ENCODE measurements at places on chromosomes 5 and 9.

GRCh38 chr9:116951588-116952435 lies 264.7 kb downstream of the TRIM32 start:
- no peak for DNase-seq

- DNase-seq = no peak
Measured at GRCh38 chr9:112059145-112059965, 115.7 kb downstream of the SUSD1 start.

GRCh38 chr5:55934115-55934613 lies 60.6 kb downstream of the IL6ST start:
- no peak for DNase-seq

- DNase-seq = no peak
Measured at GRCh38 chr5:74073257-74073656, 447.3 kb downstream of the ARHGEF28 start.

- DNase-seq = no peak
Measured at GRCh38 chr9:133953976-133954709, 38.0 kb downstream of the VAV2 start.

DNA sequence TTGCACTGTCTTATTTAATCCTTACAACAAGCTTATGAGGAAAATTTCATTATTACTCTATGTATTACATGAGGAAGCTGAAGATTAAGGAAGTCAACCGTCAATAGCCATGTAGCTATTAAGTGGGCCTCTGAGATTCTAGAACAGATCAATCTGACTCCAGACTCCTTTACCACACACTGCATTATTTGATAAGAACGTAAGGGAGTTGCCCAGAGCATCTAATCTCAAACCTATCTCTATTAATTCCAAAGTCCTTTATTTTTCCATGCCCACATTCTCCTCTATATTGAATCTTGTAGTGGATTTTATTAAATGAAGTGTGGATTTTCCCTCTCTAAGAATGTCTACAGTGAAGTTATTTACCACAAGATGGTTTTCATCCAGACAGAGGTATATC lies 118.2 kb upstream of the MTAP start:
- DNase-seq = no peak

- DNase-seq = no peak
Measured at GRCh38 chr9:94912700-94913249, 186.3 kb downstream of the AOPEP start.

DNA sequence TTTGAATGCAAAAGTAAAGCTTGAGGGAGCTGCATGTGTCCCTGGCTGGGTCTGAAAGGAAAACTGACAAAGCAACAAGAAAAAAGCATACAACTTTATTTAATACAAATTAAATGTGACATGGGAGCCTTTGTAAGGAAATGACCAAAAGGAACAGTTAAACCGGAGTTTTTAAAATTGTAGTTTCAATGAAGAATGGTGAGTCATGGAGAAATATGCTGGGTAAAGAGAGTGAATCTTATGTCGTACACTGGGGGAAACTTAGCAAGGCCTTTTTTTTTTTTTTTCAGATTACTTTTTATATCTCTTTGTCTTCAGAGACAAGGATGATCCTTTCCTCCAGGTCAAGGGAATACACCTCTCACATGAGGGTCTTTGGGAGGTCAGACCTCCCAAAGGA lies 50.1 kb upstream of the FBXL17 start:
- no peak for DNase-seq

- no peak for DNase-seq
Measured at GRCh38 chr5:60821488-60822284, 22.4 kb downstream of the ELOVL7 start.

- no peak for DNase-seq
Measured at GRCh38 chr5:180823940-180824629, 21.5 kb upstream of the MGAT1 start.

DNA sequence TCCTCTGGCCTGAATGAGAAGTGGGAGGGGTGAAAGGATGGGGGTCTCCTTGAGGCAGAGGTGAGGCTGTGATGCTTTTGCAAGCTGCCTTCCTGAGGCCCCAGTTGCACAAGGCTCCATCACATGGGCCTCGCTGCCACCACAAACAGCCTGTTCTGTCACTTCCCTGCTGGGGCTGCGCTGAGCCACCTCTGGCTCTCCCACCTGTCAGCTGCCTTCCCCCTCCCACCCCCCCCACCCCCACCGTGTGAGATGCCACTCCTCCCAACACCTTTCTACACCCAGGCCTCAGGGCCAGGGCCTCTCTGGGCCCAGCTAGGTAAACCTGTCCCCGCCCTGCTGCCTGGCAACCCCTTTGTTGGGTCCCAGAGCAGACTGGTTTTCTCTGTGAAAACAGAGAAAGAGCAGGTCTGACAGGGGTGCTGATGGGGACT lies 4.5 kb upstream of the PDLIM4 start:
- DNase-seq = no peak

- no peak for DNase-seq
Measured at GRCh38 chr9:115033800-115034199, 84.2 kb downstream of the TNC start.

GRCh38 chr5:136103118-136103517 lies 29.5 kb upstream of the SMAD5 start:
- no peak for DNase-seq

GRCh38 chr5:111280282-111280951 lies 56.2 kb downstream of the CAMK4 start:
- no peak for DNase-seq

GRCh38 chr5:168881427-168882149 lies 302.4 kb upstream of the PANK3 start:
- DNase-seq = no peak

DNA sequence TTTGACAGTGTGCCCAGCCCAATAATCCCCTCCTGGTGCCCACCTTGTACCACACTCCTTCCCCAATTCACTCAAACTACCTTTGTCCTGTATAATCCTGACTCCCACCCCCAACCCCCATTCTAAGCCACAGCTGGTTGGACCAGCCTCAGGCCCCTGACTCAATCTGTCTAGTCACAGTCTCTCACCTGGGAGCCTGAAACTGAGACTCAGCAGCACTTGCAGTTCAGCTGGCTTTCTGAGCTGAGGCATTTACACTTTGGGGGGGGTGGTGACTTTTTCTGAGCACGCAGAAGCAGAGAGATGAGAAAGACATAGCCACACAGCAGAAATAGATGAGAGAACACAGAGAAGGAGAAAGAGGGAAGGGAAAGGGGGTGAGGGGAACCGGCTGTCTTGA lies 247.3 kb downstream of the MAN2A1 start:
- DNase-seq = peak; percentile 7

DNA sequence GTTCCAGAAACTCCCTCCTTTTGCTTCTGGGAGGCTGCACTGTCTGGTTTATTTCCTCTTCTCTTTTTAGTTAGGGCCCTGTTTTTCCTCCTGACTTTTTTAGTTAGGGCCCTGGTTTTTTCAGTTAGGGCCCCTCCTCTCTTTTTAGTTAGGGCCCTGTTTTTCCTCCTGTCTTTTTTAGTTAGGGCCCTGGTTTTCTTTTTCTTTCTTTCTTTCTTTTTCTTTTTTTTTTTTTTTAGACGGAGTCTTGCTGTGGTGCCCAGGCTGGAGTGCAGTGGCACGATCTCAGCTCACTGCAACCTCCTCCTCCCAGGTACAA lies 15.1 kb downstream of the GSN start:
- DNase-seq = no peak

- DNase-seq = no peak
Measured at GRCh38 chr5:10913841-10914240, 152.8 kb upstream of the DAP start.

- DNase-seq = peak; percentile 58
Measured at GRCh38 chr9:114372921-114373448, 14.8 kb downstream of the AKNA start.

DNA sequence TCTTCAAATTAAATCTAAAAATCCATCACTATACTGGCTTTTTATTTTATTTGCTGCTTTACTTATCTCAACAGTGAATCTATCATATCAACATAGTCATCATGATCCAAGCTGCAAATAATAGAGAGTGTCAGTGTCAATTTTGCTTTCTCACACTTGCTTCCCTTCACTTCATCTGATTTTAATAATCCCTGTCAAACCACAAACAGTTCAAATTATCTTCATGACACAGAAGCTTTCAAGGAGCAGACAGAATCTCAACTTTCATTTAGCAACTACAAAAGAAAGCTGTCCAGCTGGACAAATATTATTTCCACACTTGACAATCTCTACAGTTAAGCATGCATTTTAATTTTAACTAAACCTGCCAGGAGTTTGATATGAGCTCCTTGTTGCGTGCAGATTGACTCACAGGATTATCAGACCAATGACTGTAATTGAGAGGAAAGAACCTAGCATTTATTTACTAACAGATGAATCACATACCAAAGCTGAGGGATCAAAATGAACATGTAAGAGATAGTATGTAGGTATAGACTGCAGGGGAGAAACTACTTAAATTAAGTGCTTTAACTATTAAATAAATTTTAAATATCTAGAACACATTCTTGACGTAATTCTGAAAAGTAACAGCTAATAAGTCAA lies 56.0 kb downstream of the KIAA0825 start:
- DNase-seq = no peak

DNA sequence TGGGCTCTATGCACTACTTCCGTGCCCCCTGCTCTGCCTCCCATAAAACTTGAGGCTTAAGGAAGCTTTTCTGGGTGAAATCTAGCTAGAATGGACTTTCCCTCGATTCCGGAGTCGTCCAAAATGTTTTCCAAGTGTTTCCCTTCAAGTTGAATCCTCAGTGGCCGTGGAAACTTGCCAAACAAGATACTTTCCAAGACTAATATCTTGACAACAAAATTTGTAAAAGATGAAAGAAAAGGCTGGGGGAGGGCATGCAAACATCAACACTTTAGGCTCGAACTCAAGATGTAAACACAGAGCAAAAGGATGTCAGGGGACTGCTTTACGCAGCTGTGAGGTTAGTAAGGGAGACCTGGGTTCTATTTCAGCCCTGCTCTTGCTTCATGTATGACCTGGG lies 482.8 kb upstream of the KLF4 start:
- no peak for DNase-seq

- no peak for DNase-seq
Measured at GRCh38 chr5:53478411-53479044, 1.9 kb upstream of the FST start.

- no peak for DNase-seq
Measured at GRCh38 chr5:142600611-142601358, 85.1 kb downstream of the FGF1 start.

DNA sequence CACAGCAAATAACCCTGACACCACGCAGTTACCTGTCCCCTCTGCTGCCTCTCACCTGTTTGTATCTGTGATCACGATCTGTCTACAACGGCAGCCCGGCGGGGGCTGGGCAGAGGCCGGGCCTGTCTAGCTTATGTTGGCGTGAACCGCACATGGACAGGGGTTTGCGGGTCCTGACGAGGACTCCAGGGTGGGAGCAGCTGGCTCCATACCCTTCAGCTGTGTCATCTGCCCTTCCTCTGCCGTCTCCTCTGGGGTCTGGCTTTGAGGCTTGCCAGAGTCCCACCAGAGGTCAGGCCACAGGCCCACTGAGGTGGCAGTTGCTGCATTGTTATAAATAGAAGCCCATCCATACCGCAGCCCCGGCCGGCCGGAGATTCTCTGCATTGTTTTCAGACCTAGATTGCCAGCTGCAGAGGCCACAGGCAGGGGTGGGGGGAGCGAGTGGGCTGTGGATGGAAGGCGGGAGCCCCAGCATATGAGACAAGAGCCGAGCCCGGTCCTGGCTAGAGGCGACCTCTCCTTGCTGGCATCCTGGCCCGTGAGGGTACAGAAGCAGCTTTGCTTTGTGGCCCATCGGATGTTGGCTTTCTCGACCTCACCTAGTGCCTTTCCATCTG lies 37.8 kb downstream of the FAM78A start:
- no peak for DNase-seq

GRCh38 chr9:124810663-124811355 lies 33.9 kb downstream of the OLFML2A start:
- no peak for DNase-seq

DNA sequence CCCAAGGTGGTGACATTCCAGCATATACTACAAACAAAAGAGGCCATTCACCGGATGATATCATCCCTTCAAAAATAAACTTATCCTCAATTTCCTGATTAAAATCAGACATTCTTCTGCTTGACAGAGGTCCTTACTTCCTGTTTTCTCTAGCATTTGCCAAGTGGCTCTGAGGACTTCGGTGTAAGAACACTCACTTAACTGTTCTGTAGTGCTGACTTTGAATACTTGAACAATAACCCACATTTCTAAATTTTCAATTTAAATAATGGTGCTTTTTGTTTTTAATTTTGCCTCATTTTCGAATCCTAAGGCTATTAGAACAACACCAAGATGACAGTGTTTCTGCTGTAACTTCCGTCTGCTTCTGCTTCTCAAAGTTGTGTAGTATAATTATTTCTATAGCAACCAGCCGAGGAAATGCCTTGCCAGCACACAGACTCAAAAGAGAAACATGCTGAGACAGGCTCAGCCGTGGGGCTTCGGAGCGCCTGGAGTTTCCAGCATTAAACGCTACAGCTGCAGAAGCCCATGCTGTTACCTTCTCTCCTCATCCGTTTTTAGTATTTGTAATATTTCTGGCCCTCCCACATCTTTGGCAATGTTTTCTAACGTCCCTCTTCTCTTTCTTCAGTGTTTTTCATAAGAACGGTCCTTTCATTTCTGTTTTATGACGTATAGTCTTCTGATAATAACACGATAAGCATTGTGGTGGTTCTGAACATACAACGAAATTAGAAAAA lies 19.5 kb upstream of the ANXA1 start:
- DNase-seq = no peak

DNA sequence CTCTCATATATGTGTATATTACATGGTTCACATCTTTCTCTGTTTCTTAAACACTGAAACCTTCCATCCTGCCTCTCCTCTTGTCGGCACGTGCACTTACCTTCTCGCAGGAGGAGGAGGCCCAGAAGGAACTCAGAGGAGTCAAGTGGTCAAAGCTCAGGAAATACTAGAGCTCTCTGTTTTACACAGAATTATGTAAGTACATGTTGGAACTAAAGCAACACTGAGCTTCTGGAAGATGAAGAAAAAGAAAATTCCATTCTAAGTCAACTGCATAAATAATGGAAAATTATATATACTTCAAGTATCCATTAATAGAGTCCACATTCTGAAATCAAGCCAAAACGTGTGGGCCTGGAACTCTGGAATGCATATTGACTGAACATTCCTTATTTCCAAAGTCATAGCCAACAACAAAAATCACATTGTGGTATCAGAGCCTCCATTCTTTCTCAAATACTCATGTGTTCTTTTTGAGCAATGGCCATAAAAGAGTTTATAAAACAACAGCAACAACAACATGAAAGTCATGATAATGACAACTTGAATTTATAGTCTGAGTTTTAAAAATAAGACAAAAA lies 121.5 kb upstream of the RAI14 start:
- DNase-seq = no peak

DNA sequence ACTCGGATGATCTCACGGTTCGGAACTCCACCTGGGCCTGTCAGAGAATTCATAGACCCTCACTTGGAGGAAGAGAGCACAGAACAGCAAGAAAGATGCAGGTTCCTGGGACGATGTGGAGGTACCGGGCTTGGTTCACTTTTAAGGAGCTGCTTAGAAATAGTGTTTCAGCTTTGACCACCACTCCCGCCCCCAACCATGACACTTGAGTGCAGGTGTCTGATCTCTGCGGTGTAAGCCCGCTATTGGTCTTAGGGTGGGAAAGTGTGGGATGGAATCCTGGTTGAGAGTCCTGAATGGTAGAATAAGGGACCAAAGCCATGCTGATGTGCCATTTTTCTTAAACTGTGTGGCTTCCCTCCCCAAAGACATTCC lies 97.2 kb upstream of the LMX1B start:
- DNase-seq = no peak

All from stimulated activated CD8-positive, alpha-beta memory T cell treated with anti-CD3 and anti-CD28 coated beads, Interleukin-7, amount 100 ng/mL, for 24 hours (primary cell).